ENCODE measurements at places on chromosomes 5 and 9.

- DNase-seq = no peak
Observed at GRCh38 chr9:87346061-87346665, 151.5 kb upstream of the DAPK1 start.

DNA sequence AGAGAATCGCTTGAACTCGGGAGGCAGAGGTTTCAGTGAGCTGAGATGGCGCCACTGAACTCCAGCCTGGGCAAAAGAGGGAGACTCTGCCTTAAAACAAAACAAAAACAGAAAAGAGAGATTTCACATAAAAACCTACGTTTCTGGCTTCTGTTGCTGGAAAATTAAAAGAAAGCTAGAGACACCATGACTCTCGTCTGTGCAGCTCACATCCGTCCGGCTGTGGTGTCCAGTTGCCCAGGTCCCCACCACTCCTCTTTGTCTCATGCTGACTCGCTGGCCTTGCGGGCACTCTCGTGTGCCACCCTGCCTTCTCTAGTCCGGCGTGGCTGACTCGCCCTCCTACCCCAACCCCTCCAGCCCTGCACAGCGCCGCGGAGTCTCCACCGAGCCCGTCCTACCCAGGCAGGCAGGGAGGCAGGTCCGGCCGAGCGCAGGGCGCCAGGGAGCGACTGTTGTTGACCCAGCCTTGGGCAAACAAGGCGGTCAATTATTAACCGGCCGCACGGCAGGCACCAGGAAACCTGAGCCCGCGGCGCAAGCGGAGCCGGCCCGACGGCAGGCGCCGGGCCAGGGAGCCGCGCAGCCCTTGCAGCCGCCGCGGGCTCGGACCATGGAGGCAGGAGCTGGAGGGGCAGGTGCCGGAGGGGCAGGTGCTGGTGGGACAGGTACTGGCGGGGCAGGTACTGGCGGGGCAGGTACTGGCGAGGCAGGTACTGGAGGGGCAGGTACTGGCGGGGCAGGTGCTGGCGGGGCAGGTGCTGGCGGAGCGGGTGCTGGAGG lies at the start of gene PRRT1B:
PRRT1B (plus strand) TSS at position 521 of the 783 bp plus-strand sequence; CDS start at position 614, 93 bp downstream.
- DNase-seq = peak; percentile 85

DNA sequence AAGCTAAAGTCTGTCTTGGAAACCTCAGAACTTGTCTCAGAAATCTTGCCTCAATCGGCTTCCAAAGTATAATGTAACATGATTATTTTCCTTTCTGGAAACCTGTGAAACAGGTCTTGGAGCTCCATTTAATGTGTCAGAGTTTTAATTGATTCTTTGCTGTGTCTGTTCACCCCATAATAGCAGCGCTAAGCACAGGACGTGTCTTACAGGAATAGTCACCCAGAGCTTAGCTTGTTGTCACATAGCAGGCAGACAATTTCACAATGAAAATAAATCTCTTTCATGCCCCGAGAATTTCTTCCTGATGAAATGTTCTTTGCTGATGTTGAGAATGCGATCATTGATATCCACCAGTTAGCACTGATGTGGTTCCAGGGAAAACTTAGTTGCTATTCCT lies 40.2 kb upstream of the PTPN3 start:
- DNase-seq = no peak

GRCh38 chr5:3905031-3905430 lies 309.4 kb downstream of the IRX1 start:
- DNase-seq = no peak

GRCh38 chr5:66621146-66621545 lies 25.0 kb downstream of the MAST4 start:
- no peak for DNase-seq

DNA sequence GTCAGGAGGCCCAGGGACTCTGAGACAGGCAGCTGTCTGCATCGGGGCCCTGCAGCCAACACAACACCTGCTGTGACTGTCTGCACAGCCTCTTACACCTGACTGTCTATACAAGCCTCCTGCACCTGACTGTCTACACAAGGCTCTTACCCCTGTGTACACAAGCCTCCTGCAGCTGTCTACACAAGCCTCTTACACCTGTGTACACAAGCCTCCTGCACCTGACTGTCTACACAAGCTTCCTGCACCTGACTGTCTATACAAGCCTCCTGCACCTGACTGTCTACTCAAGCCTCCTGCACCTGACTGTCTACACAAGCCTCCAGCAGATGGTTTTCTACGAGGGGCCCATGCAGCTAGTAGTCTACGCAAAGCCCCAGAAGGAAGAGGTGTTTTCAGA lies 18.6 kb downstream of the IRX2 start:
- DNase-seq = no peak

- DNase-seq = no peak
Observed at GRCh38 chr9:90772386-90772785, 29.2 kb upstream of the SYK start.

- no peak for DNase-seq
Observed at GRCh38 chr5:108900668-108901067, 153.0 kb downstream of the FER start.

GRCh38 chr5:153372425-153373129 lies 117.9 kb upstream of the GRIA1 start:
- DNase-seq = no peak

GRCh38 chr5:78896132-78896531 lies 89.0 kb downstream of the ARSB start:
- no peak for DNase-seq

DNA sequence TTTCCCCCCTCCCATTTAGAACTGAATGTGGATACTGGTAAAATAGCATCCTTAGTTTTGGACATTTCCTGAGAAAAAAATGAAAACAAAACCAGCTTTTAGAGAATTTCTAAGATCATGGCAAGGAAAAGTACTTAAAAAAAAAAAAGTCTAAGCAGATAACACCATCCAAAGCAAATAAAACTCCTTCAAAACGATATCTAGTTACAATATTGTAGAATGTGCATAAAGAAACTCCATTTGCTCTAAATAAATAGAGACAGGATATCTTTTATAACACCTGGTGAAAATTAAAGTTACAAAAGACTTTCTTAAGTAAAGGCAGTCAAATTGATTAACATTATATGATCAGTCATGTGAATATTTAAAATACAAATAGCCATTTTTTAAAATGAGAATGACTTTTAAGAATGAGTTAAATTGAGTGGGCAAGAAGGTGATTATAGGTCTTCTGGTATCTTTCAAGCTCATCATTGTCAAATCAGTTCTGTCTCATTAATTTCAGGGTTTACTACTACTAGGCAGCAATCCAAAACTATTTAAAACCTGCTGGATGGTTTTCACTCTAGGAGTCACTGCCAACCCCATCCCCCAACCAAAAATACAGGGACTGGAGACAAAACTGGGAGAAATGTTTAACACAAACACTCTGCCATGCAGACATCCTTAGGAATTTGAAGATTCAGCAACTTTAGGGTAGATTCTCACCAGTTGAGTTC lies 382.6 kb downstream of the ADGRV1 start:
- DNase-seq = peak; percentile 49

GRCh38 chr5:159695741-159696294 lies 220.5 kb upstream of the ADRA1B start:
- DNase-seq = no peak

- DNase-seq = no peak
Observed at GRCh38 chr5:143186623-143187022, 216.9 kb downstream of the NR3C1 start.

- no peak for DNase-seq
Observed at GRCh38 chr5:157050050-157050449, 8.9 kb downstream of the HAVCR1 start.

DNA sequence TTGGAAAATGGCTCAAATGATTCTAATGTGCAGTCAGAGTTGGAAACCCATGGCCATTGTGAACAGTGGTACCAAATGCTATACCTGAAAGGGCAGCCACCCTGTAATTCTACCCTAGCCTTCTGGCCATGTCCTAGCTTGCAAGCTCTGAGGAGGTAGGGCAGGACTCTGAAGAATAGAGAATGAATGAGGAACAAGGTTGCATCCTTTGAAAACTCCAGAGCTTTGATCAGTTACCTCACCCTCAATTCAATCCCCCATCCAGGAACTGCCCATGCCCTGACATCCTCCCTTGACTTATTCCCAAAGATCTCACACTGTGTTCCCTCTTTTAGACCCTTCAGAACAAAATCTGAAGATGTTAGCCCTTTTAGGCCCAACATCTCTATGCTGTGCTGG lies 17.8 kb upstream of the ERMP1 start:
- no peak for DNase-seq

GRCh38 chr5:149421372-149421685 lies 42.2 kb upstream of the IL17B start:
- DNase-seq = no peak

GRCh38 chr5:148343603-148344487 lies 8.5 kb downstream of the SPINK9 start:
- DNase-seq = no peak

GRCh38 chr9:128438343-128439109 lies 17.3 kb upstream of the ODF2 start:
- DNase-seq = peak; percentile 39

GRCh38 chr9:80554301-80554700 lies 982.5 kb downstream of the TLE4 start:
- DNase-seq = no peak

Data from LNCaP clone FGC (cell line).